ENCODE measurements at places on chromosomes 11 and 22.
A peak's percentile ranks its signal among the peaks of the same experiment; 100 is the strongest.

DNA sequence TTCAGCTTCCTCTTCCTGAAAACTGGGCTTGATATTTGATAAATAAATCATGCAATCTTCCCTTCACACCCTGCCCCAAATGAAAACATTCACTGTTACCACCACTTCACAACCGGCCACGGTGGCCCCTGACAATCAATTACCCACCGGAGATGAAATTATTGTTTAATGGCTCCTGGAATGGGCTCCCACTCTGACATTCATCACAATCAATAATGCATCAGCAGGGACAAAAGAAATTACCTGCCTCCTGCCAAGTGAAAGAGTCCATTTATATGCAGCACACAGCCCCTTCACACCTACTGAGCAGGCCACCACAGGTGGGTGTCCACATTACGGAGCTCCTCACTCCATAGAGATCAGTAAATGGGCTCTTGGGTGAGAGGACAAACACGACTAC lies 193.5 kb upstream of the SNX19 start:
- DNase-seq, result no peak

DNA sequence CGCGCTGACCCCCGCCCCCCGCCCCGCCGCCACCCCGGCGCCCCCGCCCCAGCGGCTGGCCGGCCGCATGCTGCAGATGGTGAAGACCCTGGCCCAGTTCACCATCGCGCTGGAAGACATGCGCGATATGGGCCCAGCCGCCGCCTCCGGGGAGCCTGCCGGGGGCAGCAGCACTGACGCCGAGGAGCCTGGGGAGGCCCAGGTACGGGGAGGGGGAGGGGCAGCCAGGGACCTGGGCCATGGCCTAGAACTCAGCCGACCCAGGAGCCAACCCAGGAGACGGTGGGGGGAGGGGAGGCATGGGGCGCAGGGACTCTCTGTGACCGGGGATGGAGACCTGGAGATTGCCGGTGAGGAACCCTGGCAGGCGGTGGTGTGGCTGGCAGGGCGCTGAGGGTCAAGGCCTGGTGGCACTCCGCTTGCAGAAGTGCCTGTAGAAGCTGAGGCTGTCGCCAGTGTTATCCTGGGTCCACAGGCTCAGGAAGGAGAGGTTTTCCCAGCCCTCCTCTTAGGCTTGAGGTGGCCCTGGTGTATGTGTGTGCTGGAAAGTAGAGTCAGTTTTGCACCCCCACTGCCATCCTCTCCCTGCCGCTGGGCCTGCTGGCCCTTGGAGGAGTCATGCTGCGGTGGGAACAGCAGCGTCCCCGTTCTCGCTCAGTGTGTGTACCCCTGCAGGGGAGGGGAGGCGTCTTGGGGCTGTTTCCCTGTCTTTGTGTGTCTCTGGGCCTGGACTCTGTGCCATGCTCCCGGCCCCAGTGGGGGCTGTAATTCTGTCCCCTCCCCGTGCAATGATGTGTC lies 32.9 kb upstream of the RELT start:
- DNase-seq, result no peak

- peak; percentile 60 for DNase-seq
Measured at GRCh38 chr11:8247312-8247711, 16.4 kb downstream of the LMO1 start.

DNA sequence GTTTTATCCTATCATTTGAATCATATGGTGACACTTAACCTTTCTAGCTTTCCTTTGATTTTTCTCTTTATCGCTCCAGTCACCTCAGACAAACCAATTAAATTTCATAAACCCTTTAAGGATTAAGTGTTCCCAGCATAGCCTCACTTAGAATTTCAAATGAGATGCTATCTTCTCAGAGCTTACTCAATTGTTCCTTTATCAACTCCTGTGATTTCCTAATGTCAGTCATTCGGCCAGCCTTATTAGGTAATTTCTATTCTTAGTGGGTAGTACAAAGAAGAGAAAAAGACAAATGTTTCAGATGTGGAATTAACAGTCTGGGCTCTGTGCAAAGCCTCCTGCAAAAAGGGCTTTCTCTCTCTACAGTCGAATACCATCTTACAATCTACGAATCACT lies 77.1 kb upstream of the CCDC90B start:
- DNase-seq, result no peak

DNA sequence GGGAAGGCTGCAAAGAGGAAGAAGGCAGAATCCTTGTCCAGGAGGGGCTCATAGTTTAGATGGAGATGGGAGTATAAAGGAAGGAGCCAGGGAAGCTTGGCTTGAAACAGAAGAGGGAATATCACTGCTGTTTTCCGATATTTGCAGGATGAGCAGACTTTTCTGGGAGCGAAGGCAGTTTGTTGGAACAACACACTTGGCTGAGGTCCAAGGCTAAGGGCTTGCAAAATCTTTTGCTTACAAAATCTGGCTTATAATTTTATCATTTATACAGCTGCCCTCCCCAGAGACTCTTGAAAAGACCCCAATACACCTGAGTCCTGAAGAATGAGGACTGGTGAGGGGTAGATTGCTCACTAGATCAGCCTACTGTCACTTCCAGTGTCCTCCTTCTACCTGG lies 174.8 kb downstream of the NELL1 start:
- no peak for DNase-seq

DNA sequence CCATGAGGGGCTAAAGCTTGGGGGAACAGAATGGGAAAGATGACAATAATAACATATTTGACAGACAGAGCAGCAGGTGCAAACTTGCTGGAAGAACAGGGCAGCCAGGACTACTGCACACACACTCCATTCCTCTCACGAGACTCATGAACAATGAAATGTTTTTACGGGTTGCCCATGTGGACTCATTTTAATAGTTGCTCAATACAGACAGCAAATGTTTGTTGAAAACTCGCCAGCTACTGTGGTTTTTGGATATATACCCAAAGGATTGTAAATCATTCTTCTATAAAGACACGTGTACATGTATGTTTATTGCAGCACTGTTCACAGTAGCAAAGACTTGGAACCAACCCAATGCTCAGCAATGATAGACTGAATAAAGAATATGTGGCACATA lies 10.3 kb downstream of the SYT13 start:
- no peak for DNase-seq

DNA sequence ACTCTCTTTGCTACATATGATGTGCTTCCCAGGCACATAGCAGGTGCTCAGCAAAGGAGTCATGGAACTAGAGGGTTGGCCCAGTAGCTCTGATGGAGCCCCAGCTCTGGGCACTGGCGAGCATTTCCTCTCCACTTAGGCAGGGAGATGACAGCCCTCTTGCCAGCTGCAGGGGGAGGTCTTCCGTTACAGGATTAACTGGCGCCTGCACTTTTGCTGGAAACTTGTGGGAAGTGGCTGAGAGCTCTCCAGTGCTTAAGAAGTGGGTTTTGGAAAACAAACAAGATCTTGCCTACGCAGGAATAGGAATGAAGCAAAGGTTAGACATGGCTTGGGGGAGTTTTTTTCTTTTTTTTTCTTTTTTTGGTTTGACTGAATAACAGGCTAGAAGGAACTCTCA lies 75.5 kb downstream of the MICAL2 start:
- no peak for DNase-seq

DNA sequence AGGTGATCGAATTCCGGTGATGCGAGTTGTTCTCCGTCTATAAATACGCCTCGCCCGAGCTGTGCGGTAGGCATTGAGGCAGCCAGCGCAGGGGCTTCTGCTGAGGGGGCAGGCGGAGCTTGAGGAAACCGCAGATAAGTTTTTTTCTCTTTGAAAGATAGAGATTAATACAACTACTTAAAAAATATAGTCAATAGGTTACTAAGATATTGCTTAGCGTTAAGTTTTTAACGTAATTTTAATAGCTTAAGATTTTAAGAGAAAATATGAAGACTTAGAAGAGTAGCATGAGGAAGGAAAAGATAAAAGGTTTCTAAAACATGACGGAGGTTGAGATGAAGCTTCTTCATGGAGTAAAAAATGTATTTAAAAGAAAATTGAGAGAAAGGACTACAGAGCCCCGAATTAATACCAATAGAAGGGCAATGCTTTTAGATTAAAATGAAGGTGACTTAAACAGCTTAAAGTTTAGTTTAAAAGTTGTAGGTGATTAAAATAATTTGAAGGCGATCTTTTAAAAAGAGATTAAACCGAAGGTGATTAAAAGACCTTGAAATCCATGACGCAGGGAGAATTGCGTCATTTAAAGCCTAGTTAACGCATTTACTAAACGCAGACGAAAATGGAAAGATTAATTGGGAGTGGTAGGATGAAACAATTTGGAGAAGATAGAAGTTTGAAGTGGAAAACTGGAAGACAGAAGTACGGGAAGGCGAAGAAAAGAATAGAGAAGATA lies at the start of gene MALAT1:
Gene MALAT1, plus strand, starts transcription at position 69 of the 736 bp plus-strand sequence.
- DNase-seq, result peak; percentile 97

DNA sequence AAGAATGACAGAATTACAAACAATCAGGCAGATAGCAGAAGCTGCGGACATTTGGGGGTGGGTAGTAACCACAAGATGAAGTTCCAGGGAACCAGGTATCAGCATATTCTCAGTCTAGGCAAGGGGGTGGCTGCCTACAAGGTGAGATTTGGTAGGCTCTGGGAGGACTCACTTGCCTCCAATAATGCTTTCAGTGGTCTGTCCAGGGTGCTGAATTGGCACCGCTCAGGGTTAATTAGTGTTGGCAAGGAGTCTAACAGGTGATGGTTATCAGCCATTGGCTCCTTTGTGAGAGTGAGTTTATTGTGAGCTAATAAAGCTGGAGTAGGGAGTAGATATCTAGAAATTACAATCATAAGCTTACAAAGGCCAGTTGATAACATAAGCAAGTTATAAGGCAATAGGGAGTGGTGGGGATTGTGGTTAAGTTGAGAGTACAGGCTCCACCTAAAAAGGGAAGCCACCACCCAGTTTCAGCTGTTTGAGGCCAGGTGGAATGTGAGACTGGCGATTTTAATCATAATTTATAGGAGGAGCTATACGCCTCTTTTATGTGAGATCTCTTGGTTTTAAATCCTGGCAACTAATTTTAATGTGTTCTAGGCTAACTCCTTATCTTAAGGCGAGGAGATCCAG lies 320.5 kb downstream of the MIAT start:
- no peak for DNase-seq

DNA sequence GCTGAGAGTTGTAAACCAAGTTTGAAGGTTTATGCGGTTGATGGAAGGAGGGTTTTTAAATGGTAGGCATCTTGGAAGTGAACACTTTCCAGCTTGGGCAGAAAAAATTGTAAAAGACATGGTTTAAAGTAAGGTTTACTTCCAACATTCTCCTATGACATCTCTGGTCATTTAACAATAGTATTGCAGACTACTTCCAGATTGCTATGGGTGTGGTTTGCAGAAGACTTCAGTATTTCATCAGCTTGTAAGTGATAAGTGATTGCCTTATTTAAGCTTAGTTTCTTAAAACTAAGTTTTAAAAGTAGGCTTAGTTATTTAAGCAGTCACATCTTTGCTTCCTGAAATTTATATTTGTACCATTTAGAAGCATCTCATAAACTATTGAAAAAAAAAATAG lies 7.2 kb upstream of the STT3A start:
- no peak for DNase-seq

DNA sequence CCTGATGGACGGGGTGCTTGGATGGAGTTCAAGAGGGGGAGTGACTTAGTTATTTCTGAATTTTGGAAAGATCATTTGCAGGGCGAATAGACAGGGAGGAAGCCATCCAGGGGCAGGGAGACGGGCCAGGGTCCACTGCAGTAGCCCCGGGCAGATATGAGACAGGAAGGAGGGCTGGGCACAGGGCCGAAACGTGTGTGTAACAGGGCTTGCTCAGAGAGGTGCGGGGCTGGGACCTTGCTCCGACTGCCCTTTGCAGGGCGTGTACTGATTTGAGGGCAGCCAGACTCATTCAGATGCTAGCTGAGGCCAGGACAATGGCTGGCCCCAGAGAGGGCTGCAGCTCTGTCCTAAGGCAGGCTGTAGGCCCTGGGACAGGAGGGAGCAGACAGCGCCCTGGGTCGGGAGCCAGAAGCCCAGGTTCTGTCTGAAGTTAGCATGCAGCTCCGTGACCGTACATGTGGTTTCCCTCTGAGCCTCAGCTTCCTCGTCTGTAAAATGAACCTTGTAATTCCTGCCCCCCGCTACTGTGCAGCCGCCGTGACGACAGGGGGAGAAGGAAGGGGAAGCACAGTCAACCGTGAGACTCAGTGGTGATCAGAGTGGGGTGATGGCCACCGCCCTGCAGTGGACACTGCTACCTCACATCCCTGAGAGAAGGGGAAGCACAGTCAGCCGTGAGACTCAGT lies 103.4 kb downstream of the PHF21B start:
- no peak for DNase-seq

GRCh38 chr11:111302298-111302697 lies 4.0 kb downstream of the POU2AF3 start:
- no peak for DNase-seq

DNA sequence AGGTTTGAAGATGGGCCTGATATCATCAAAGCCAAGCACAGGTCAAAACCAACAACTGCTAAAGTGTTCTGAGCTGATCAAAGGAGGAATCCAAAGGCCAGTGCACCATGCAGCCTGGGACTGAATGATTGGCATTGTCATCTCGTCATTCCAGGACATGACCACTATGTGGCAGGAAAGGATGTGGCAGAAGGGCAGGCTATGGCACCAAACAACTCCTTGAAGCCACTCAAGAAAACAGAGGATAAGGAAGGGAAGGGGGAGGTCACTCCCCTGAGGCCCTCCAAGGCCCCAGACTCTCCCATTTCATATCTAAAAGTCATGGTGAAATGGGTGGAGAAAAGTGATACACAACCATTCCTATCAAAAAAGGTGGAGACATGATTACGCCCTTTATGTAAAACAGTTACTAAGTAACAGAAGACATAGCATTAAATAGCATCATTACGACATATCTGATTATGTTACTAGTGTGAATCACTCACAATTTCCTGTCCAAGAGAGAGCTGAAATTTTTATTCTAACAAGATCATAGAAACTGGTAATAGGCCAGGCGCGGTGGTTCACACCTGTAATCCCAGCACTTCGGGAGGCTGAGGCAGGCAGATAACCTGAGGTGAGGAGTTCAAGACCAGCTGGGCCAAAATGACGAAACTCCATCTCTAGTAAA lies 49.3 kb downstream of the AHNAK start:
- peak; percentile 66 for DNase-seq

DNA sequence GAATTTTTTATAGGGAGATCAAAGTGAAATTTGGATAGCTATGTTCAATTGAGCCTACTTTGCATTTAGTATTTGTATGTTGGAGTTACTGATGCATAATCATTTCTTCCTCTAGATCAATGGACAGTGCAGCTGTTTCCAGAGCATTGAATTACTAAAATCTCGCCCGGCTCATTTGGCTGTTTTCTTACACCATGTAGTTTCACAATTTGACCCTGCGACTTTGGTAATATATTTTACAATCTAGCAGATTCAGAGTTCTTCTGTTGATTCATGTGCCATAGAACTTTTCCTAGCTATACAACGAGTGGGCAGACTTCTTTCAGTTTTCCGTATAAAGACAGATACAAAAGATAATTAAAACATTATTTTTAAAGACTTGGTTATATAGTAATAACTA lies 70.0 kb upstream of the GRIK4 start:
- DNase-seq, result no peak

GRCh38 chr11:121293288-121293594 lies 670 bp downstream of the SC5D start:
- peak; percentile 68 for DNase-seq

GRCh38 chr22:47299863-47300697 lies 537.6 kb downstream of the TBC1D22A start:
- DNase-seq, result no peak

- no peak for DNase-seq
Measured at GRCh38 chr11:18492888-18493287, 33.9 kb downstream of the TSG101 start.

GRCh38 chr11:10524471-10524870 lies 16.5 kb downstream of the RNF141 start:
- DNase-seq, result no peak

Data from suppressor macrophage treated with lipopolysaccharide for 4 hours (primary cell).